Type B pancreatic cell (in vitro differentiated cells): ENCODE measurements at places on chromosomes 7 and 10.

- no peak for DNase-seq
Observed at GRCh38 chr7:5494683-5495561, 71.3 kb upstream of the TNRC18 start.

GRCh38 chr10:126065751-126066377, 169.5 kb downstream of the FANK1 start:
- no peak for DNase-seq

- DNase-seq, result no peak
Observed at GRCh38 chr10:12586741-12587140, 237.4 kb downstream of the CAMK1D start.

- no peak for DNase-seq
Observed at GRCh38 chr7:67917437-67917755, 920.8 kb downstream of the TYW1 start.

- DNase-seq, result no peak
Observed at GRCh38 chr7:55657654-55658053, 85.4 kb upstream of the VOPP1 start.

GRCh38 chr10:63503395-63503794, 17.8 kb upstream of the REEP3 start:
- DNase-seq, result no peak

DNA sequence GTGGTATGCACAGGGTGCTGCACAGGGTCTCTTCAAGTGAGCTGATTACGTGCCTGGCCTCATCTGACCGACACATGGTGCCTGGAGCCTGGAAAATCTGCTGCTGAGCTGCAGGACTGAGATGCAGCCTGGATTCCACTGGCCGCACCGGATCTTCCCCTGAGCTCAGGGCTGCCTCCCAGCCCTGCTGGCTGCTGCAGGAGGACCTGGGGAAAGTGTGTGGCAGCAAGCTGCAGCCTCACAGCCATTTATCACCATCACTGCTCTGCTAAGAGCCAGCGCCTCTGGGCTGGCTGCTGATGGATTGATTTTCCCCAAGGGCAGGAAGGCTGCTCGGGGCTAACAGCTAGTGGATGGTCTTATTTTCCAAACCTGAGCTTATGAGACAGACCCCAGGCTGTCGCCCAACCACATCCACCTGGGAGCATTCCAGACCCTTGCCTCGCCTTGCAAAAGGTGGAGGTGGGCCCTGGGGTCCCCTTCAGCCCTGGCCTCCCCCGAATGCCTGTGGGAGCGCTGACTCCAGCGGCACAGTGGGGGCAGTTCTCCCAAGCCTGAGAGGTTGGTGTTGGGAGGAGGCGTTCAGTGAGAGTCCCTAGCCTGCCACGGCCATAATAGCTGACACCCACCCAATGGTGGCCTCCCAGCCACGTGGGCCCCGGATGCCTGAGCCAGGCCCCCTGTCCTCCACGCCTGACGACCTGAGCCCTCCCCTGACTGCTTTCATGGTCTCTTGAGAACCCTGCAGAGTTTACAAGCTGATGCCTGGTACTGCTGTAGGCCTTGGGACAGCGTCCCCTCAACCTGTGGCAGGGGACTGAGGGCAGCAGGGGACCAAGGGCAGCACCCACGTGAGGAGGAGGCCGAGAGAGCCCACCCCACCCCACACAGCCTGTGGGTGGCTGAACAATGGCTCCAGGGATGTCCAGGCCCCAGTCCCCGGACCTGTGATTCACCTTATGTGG, 38.2 kb downstream of the STK32C start:
- no peak for DNase-seq

GRCh38 chr10:98424295-98425254, 9.6 kb upstream of the PYROXD2 start:
- DNase-seq, result no peak

DNA sequence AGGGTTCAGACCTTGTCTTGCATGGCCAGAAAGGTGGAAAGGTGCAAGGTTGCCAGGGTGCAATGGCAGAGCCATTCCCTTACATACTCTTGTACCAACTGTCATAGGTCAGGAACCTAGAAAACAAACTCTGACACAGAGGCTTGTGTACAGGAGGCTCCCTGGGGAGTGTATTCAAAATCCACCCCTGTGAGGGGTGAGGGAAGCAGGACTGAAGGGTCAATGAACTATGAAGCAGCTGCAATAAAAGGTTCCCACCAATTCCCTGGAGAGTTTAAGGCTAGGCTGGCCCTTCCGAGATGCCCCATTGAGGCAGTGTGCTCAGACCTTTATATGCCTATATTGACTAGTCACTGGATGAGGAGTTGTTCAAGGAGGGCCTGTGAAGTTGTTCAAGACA, 13.9 kb upstream of the CUZD1 start:
- no peak for DNase-seq

DNA sequence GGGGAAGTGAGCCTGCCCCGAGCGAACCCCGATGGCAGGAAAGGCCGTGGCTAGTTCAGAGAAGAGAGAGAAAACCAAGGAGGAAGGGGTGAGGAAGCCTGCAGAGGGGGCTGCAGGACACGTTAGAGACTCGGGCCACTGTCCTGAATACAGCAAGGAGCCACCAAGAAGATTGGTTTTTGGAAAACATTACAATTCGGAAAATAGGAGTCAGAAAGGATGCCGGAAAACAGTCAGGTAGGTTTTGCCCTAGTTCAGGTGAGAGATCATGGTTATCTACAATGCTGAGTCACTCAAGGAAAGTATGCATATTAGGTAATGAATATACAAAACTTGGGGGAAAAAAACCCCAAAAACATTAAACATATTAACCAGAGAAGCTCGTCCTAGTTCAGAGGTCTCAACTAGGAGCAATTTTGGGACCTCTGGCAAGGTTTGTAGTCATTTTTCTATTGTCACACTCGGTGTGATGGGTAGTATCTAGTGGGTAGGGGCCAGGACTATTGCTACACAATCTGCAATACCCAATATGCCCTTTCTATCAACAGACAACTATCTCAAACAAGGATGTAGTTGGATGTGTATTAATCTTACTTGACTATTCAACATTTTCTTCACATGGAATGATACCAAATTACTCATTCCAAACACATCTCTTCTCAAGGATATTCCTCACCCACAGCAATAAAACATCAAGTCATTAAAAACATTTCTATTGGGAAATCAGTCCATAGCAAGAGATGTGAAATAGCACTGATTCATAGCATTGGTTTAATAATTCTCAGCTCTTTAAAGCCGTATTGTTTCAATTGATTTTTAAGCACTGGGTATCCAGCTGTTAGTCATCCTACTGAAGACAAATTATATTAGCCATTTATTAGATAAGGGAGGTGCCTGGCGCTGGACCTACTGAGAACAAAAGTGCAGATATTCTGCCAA, 74.4 kb upstream of the RSU1 start:
- DNase-seq, result no peak

GRCh38 chr10:16292366-16292765, 144.4 kb upstream of the PTER start:
- no peak for DNase-seq

DNA sequence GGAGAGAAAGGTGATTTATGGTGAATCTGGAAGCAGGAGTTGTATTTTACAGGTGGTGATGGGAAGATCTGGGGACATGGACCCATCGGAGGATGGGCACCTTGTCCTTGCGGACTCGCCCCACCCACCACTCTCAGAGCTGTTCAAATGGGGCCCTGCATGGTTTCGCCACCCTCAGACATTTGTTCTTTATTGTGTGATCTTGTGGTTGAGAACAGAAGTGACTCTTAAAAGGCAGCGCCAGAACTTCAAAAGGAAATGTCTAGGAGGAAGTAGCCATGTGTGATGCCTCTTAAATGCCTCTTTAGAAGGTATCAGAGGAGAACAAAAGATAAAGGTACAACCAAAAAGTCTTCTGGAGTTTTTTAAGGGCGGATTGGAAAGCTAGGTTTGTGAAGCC, 205.7 kb downstream of the KIAA1217 start:
- no peak for DNase-seq

- DNase-seq, result no peak
Observed at GRCh38 chr10:131829156-131829930, 71.5 kb upstream of the PPP2R2D start.
